ENCODE measurements at places on chromosomes 16 and 17. TPM values are rescaled to one million over a fixed set of nuclear protein-coding genes. Genes with fewer than 3 reads are reported as not detected.

AIPL1 gene
- 0.67 TPM for total RNA-seq

CNGB1 gene
- not detected for total RNA-seq

SLX1A gene
- 47.6 TPM for total RNA-seq

NHERF2 gene
- total RNA-seq = 238 TPM

PRSS22 gene
- total RNA-seq = not detected

IRX3 gene
- 0.20 TPM for total RNA-seq

NPIPB9 gene
- total RNA-seq = not detected

TMC7 gene
- total RNA-seq = 1.5 TPM

DHRS7C gene
- not detected for total RNA-seq

KRTAP3-2 gene
- total RNA-seq = not detected

CUEDC1 gene
- total RNA-seq = 16.4 TPM

CCP110 gene
- total RNA-seq = 6.4 TPM

CDT1 gene
- total RNA-seq = 14.2 TPM

CCL11 gene
- total RNA-seq = not detected

NEUROD2 gene
- total RNA-seq = not detected

MRC2 gene
- 7.6 TPM for total RNA-seq

PVALEF gene
- total RNA-seq = not detected

TBC1D3 gene
- not detected for total RNA-seq

SLC12A3 gene
- total RNA-seq = 0.20 TPM

ATP2A1 gene
- total RNA-seq = not detected

PYY gene
- not detected for total RNA-seq

ADGRG3 gene
- total RNA-seq = 0.34 TPM

DNASE1L2 gene
- not detected for total RNA-seq

CACNG1 gene
- total RNA-seq = not detected

KRT13 gene
- total RNA-seq = not detected

P2RX1 gene
- total RNA-seq = not detected

PRRT2 gene
- total RNA-seq = not detected

GNG13 gene
- not detected for total RNA-seq

TMIGD1 gene
- not detected for total RNA-seq

EVI2B gene
- total RNA-seq = 7.1 TPM

CMTM1 gene
- 4.0 TPM for total RNA-seq

MYH8 gene
- not detected for total RNA-seq

C17orf78 gene
- total RNA-seq = not detected

CCL5 gene
- total RNA-seq = 4.7 TPM

TOM1L1 gene
- total RNA-seq = 3.9 TPM
